ELR (cell line): ENCODE measurements at places on chromosomes 16 and 17.

DNA sequence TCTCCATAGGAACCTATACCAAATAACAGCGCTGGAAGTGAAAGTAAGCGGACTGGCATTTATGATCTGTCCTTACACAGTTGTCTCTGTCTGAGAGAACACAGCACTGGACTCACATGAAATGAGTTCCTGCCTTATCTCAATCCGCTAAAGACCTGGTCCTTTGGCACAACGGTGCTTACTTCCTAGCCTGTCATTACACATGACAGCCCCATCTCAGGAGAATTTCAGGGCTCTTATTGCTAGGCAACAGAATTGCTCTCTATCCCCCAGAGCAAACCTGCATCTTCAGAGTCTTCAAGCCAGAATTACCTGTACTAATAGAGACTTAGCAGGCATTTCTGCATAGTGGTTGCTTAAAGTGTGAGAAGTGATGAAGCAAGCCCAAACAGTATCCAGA, 4.3 kb downstream of the KCNJ2 start:
- no peak for DNase-seq

DNA sequence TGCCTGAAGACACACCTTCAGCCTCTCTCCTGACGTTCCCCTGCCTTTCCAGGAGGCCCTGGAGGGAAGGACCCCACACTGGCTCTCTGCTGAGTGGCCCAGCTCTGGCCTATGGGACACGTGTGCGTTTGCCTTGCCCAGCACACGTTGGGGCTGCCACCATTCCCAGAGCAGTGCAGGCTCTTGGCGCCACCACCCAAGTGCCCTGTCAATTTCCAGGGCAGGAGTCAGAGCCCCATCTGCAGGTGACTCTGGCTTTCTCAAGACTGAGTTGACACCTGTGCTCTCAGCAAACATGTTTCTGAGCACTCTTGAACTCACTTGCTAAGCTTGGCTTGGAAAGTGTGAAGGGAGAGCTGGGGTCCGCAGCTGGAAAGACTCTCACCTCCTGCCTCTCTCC, 4.7 kb upstream of the IRF8 start:
- no peak for DNase-seq

- DNase-seq: no peak
Observed at GRCh38 chr17:73539166-73539565, 105.1 kb downstream of the SDK2 start.

DNA sequence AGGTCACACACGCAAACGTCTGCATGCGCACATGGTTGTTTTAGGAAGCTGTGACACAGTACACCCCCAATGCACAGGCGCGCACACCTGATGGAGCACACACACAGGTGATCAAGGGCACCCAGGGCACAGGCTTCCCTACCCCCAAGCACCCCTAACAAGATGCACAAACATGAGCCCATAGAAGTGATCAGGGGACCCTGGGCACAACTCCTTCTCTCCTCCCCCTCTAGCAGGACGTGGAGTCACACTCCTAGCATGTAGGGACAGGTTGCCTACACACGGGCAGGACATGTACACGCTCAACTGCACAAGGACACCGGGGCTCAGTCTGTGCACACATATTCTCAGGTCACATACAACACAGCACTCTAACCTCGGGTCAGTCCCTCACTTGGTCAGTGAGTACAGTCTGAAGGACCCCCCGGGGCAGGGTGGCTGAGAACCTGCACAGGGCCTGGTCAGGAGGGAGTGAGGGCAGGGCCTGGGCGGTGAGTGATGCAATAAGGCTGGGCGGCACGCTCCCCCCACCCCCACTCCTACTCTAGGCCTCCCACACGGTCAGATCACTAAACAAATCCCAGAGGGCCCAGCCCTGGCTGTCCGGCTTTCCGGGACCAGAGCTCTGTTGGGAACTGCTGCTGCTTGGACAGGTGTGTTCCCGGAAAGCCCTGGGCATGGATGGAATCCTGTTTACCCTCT, 751 bp upstream of the DOC2B start:
- no peak for DNase-seq
